ENCODE measurements at places on chromosomes 1 and 21.

- DNase-seq: no peak
These were observed 520.8 kb downstream of the PTPRU start for GRCh38 chr1:29756901-29757725.

DNA sequence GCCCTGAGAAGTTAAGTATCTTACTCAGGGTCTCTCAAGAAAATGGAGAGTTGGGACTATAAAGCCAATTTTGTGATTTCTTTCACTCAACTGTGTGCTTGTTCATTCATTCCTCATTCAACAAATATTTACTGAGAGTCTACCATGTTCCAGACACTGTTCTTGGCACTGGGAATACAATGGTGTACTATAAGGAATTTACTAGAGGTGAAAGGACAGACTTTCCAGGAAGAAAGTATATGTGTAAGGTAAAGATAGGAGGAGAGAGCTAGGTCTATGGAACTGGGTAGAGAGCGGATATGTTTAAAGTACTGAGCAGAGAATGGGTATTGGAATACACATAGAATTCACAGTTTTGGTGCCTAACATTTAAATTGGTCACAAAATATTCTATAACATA is 42.3 kb downstream of the ZNHIT6 start:
- DNase-seq: no peak

DNA sequence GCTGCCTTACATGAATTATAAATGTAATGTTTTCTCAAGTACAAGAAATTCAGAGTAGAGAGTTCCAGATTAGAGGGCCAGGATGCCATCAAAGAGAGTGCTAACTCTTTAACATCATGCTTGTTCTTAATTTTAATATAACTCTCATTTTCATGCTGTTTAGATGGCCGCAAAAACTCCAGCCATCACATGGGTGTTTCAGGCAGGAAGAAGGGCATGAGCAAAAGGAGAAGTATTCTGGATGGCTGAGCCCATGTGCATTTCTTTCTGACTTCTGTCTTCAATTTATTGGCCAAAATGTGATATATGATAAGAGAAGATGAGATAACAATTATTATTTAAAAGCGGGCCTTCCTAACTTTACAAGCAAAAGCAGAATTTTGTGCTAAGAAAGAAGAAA is 1328.6 kb downstream of the MRPL39 start:
- no peak for DNase-seq

GRCh38 chr1:246459221-246459620 is 47.9 kb downstream of the SMYD3 start:
- DNase-seq: no peak

DNA sequence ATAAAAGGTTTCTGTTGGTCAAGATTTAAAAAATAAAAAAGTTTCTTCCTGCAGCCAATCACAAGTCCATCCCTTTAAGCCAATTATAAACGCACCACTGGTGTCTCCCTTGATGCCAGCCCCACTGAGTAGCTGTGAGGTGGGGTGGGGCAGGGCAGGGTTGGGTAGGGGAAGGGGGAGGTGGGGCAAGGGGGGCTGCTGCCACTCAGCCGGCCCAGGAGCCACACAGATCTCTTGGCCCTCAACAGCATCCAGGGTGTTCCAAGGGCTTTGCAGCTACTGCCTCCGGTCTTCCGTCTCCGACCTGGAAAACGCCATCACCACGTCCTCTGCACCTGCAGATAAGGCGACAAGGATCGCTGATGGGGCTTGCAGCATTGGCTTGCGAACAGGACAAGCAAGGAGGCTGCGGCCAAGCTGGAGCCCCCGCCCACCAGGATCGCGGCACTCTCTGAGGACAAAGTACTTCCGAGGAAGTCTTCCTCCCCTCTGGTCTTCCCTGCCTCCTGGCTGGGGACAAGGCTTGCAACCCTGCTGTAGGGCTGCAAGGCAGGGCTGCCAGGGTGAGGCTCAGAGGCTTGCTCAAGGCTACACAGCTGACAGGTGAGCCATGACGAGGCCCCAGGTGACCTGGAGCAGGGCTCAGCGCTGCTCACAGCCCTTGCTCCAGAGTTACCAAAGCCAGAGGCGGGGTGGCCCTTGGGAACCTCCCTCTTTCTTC is 26.8 kb upstream of the CLSTN1 start:
- DNase-seq: no peak

DNA sequence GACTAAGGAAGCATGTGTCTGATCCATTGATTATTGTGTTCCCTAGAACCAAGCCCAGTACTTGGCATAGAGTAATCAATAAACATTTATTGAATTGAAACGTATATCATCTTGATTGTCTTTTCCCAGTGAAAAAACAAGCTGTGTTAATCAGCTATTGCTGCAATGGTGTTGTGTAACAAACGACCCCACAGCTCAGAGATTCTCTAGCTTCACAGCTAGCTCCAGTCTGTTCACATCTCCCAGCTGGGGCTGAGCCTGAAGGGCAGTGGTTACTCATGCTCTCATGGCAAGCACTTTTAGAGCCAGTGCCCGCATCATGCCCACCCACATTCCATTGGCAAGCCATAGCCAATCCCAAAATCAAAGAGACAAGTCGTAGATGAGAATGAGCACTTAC is 237.4 kb upstream of the RAB4A start:
- DNase-seq: no peak

DNA sequence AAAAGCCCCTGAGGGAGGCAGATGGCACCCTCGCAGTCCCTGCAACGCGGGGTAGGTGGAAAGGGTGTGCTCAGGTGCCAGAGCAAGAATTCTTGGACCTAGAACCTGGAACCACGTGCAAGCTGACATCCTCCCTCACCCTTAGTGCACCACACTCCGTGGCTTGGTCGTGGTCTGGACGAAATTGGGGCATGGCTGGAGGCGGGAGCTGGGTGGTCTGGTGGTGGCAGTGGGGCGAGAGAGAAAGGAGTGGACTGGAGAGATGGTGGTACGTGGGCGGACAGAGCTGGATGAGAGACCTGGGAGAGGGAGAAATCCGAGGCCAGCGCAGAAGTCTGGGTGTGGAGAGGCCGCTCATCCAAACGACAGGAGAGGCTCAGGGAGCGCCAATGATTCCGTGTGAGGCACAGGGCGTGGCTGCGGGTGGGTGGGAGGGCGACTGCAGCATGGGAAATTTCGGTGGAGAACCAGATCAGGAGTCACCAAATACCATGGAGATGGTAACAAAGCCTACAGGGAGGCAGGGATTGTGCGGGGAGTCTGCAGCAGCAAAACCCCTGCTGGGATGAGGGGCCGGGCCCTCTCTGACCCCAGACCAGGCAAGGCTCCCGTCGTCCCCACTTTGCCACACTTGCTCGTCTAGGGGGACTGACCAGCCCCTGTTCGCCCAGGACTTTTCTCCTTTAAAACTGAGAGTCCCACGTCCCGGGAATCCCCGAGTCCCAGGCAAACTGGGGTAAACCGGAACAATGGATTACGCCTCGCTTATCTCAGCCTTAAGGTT is 31.9 kb downstream of the CDCP2 start:
- no peak for DNase-seq

DNA sequence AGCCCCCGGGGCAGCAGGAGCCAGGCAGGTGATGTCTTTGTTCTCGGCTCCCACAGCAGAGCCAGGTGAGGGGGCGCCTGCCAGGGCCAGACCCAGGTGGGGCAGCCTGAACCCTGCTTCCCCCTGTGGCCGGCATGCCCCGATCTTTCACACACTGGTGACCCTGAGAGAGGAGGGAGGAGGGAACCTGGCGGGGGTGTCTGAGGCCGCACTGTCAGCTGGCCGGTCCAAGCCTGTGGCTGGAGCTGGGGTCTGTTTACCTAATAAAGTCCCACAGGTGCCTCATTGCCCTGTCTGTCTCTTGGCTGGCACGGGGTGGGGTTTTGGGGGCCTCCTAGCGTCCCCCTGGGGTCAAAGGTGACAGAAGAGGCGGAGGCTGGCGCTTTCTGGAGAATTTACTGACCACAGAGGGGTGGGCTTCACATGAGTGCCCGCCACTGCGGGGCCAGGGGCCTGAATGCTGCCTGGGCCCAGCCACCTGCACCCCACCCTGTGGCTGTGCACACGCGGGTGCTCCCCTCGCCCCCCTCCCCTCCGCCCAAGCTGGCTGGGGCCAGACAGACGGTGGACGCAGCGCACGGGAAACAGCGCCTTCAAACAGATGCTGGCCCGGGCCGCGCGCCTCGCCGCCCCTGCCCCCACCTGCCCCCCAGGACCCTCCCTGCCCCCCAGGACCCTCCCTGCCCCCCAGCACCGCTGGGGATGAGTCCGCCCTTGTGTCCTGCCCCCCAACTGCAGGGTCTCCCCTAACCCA is 5.8 kb downstream of the TMEM240 start:
- no peak for DNase-seq

- DNase-seq: no peak
These were observed 28.8 kb downstream of the SAMD13 start for GRCh38 chr1:84330125-84330984.

DNA sequence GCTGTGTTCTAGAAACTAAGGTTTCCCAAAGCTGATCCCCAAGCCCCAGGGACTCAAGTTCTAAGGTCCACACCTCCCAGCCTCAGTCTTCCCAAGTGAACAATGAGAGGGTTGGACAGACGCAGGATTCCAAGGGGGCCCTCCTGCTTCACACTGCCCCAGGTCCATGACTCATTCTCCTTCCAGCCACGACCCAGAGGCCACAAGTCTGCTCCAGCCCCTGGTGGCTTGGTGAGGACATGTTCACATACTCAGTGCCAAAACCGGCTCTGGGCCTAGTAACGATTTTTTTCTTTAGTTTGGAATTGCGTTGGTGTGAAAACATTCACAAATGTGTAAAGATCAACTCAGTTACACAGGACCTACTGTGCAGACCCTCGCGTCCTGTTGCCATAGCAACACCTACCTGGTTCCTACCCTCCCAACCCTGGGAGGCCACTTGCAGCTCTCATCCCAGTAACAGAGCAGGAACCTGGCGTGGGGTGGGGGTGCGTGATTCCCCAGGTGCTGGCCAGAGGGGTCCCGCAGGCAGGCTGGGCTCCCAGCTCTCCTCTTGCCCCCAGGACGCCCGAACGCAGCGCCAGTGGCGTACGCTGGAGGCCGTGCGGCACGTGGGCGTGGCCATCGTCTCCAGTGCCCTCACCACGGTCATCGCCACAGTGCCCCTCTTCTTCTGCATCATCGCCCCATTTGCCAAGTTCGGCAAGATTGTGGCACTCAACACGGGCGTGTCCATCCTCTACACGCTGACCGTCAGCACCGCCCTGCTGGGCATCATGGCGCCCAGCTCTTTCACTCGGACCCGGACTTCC is 57.0 kb downstream of the DISP3 start:
- DNase-seq: no peak

DNA sequence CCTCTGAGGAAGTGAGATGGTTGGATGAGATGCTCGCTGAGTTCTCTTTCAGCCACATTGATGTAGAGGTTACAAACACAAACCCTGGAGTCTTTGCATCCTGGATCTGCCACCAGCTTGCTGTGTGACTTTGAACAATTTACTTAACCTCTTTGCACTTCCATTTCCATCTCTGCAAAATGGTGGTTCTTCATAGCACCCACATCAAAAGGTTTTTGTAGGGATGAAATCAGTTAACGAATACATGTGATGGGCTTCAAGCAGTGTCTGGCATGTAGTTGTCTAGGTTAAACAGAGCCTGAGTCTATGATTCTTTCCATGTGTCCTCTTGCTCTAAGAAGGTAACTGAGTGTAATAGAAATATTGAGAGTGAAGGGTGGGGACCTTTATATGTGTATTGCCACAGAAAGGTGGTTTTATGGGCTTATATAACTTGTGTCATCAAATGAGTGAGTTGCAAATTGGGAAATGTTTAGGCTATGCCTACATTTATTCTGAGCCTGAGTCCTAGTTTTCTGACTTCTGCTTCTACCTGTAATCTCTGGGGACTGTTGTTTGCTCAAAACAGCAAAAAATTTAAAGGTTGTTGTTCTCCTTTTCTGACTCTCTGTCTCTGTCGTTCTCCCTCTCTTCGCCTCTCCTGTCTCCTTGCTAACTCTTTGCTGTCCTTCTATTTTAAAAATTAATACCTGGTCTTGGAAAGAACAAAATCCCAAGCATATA is 27.3 kb upstream of the LRRN2 start:
- DNase-seq: no peak

DNA sequence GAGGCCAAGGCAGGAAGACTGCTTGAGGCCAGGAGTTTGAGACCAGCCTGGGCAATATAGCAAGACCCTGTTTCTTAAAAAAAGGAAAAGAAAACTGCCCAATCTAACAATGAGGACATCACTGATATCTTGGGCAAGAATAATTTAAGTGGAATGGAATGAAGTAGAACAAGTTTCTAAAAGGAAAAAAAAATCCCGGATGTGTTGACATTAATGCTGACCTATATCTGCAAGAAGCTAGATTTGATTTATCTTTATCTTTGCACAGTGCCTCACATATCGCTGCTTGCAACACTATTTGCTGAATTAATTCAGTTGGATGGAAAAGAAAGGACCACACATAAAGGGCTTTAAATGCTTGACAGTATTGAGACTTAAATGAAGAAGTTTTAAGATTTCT is 27.8 kb downstream of the DIPK1A start:
- DNase-seq: no peak

- DNase-seq: no peak
These were observed 61.0 kb downstream of the B3GALT5 start for GRCh38 chr21:39673736-39674135.

DNA sequence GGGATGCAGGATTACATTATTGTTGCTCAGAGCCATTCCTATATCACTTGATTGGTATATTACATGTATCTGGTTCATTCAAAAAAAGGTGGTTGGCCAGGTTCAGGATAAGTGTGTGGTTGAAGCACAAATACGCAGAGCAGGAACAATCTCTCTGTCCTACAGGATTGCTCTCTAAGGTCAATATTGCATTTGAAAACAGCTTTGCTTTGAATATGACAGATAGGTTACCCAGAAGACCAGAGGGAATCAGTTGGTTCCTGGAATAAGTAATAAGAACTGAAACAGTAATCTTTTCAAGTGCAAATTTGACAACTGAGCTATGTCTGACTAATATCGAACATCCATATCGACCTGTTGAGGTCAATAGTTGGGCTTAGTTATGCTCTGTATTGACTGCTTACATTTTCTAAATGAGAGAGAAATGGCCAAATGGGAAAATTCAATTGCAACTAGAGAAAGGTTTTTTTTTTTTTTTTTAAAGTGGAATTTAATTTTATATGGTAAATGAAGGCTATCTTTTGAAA is 176.8 kb downstream of the ATP6V1G3 start:
- no peak for DNase-seq

DNA sequence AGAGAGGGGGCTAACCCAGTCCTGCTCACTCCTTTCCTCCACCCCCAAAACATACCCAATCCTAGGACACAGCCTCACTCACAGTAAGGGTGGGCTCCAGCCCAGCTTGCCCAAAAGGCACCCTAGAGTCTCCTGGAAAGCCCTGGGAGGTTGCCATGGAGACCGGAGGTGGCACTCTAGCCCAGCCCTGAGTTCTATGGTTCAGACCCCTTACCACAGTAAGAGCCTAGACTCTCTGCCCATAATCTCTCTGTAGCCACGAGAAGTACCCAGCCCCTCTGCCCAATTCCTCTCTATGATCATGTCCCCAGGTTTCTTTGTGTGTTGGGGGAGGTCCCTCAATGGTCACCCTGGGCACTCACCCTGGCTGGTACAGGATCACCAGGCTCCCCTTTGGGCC is 14.4 kb downstream of the COL16A1 start:
- DNase-seq: no peak
